ENCODE measurements at places on chromosomes 16 and 17. TPM values are rescaled to one million over a fixed set of nuclear protein-coding genes. Genes with fewer than 3 reads are reported as not detected.

ABCA9 gene
- total RNA-seq: 18.1 TPM

KCNH4 gene
- total RNA-seq: not detected

PSMD7 gene
- total RNA-seq: 61.0 TPM

MMP2 gene
- total RNA-seq: 1,068 TPM

RNF43 gene
- total RNA-seq: under 0.01 TPM
